T-helper 2 cell (primary cell): ENCODE measurements at places on chromosomes 6 and 20.

- DNase-seq, result peak; percentile 19
These were observed 76.7 kb downstream of the CEP162 start for GRCh38 chr6:84150705-84151104.

- DNase-seq, result no peak
These were observed 10.6 kb downstream of the NOL4L start for GRCh38 chr20:32574296-32575226.

DNA sequence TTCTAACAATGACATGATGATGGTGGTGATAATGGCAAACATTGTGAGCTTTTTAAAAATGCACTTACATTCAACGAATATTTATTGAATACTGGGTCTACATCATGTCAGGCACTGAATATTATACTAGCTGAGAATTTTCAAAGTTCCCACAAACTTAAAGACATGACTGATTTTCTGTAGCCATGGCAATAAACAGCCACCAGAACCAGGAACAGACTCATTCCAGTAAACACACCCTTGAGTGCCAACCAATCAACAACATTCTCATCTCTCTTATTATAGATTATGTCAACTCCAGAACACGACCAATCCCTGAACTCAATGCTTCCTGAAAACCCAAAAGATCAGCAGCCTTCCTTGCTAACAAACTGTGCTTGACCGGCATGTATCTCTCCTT, 212.4 kb upstream of the RUNX2 start:
- no peak for DNase-seq

DNA sequence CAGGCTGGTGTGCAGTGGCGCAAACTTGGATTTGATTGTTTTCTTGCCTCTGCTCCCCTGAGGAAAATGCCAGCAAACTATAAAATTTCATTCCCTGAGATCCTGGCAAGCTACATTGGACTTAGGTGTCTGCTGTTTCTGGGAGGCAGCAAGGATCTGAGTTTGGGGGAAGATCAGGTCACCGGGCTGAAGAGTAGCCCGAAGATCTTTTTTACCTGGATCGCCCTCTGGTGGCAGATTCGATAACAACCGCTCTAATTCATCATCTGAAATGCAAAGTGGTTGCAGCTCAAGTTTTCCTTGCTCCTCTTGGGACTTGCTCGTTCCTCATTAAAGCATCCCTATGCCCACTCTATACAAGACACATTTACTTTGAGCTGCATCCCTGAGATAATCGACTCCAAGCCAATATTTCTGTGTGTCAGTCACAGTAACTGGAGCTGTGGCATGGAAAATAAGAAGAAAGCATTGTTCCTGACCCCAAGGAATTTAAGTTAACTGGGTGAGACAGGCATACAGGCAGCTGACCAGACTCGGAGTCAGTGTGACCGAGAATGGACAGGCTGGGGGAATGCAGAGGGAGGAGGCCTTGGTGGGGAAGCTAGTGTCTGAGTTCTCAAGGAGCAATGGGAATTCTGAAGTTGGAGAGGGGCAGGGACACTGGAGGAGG, 131.8 kb upstream of the PROKR2 start:
- DNase-seq, result no peak

- no peak for DNase-seq
These were observed 102.2 kb upstream of the KCNG1 start for GRCh38 chr20:51125105-51125504.

DNA sequence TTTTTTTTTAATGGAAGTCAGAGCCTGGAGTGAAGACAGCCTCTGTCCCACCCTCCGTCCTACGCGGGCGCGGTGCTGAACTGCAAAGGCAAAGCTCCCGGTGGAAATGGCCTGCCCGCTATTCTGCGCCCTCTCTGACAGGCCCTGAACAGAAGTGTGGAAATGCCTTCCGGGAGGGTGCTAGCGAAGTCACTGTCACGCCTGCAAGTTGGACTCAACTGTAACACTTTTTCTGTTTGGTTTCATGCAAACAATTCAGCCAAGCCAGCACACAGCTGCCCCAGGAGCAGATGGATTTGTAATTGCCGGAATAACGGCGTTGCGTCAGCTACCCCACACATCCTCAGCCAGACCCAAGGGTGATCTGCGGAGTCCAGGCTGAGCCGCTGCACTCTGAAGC, 107.6 kb downstream of the PSMB1 start:
- no peak for DNase-seq

DNA sequence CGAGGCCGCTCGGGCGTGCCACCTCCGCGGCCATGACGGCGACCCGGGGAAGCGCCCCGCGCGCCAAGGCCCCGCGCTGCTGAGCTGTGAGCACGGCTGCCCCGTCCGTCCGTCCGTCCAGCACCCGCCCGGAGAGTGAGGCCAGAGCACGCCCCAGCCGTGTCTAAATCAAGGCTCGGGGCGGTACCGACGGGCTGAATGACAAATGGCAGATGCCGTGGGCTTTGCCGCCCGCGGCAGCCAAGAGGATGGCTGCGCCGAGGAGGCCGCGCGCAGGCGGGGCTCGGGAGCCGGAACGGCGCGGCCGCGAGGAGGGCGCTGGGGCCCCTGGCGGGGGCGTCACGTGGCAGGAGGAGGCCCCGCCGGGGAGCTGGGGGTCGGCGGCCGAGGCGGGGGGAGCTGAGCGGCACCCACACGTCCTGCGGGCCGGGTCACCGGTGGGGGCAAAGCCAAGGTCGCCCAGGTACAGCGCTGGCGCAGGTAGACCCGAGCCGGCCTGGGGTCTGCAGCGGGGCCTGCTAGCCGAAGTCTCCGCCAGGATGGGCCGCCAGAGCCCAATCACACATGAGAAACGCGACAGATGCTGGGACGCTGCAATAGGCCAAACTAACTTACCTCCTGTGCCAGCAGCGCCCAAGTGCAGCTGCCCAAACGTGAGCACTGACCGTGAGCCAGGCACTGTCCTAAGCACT, at the start of gene PLAGL1:
PLAGL1 (minus strand) TSS at position 140 of the 692 bp plus-strand sequence. CDS start 60,123 bp downstream, outside the sequence.
- no peak for DNase-seq

DNA sequence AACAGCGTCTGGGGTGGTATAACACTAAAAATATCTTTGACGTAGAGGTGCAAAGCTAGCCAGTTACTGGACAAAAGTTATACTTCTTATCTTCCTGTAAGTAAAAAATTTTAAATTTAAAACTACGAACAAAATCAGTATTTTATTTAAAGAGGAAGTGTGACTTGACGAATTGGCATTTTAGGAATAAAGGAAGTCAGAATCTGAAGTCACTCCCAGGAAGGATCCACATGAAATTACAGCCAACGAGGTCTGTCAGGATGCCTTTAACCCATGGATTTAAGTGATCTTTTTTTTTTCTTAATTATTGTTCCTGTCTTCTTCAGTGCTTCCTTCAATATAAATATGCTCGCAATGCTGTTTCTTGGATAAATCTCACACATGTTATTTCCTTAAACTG, 27.2 kb upstream of the SNX9 start:
- DNase-seq, result no peak

- DNase-seq, result no peak
These were observed 4.8 kb downstream of the SOX18 start for GRCh38 chr20:64044484-64045247.

GRCh38 chr6:105492706-105493673, 90.1 kb upstream of the PREP start:
- no peak for DNase-seq

DNA sequence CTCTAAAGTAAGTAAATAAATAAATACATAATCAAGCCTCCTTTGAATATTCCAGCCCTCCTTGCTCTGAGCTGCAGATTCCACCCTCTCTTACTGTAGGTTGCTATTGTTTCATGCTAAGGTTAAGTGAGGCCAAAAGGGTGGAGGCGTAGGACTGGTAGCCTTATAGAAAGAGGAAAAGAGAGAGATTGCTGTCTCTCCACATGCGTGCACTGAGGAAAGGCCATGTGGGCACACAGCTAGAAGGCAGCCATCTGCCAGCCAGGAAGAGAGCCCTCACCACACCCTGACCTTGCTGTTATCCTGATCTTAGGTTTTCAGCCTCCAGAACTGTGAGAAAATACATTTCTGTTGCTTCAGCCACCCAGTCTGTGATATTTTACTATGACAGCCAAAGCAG, 87.4 kb upstream of the SHLD1 start:
- DNase-seq, result no peak

GRCh38 chr6:15143086-15143485, 102.8 kb upstream of the JARID2 start:
- DNase-seq, result no peak

DNA sequence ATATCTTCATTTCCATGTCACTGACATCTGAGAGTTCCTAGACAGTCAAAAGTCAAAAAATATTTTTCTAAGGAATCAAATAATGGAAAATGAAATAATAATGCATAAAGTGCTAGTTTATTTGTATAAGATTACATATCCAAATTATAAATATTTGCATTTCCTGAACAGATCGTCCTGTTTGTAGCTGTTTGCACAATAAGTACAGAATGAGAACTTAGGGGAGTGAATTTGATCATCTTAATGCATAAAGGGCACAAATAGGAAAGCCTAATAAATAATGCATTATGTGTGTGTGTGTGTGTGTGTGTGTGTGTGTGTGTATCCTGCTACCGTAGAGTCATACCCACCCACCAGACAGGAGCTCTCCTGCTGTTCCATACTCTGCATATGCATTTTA, 521.0 kb upstream of the EPHA7 start:
- no peak for DNase-seq

- DNase-seq, result no peak
These were observed 14.0 kb downstream of the SPATS1 start for GRCh38 chr6:44356487-44356886.

DNA sequence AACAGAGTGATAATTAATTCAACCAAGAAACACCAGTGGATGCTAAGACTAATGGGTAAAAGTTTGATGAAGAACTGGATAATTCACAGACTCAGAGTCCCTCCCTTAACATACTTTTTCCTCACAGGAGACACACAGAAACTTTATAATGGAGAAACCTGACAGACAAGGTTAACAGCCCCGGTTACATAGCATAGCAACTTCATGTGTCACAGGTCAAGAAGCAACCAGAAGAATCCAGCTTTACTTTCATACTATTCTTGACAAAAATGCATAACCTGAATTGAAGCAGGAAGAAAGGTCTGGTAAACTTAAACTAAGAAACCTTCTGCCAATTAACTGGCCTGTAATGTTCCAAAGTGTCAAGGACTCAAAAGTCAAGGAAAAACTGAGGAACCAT, 375.9 kb downstream of the RNF144B start:
- no peak for DNase-seq

- DNase-seq, result no peak
These were observed 488.4 kb downstream of the PREX1 start for GRCh38 chr20:48339190-48339985.

GRCh38 chr20:3846378-3846739, 275 bp upstream of the MAVS start:
- no peak for DNase-seq

DNA sequence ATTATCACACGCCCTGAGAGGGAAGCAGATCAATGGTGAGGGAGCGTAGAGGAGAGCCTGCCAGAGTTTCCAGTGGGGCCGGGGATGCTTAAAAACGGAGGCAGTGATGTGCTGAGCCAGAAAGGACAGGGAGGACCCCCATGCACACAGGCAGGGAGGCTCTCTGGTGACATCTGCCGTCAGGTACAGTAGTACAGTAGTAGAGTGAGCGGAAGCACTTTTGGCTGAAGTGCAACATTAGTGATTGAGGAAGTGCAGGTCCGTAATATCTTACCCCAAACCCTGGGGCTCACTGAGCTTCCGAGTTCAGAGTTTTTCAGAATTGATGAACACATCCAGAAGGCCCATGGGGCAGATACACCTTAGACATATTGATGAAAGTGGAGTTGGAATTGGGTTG, 42.1 kb downstream of the GFRA4 start:
- DNase-seq, result no peak

DNA sequence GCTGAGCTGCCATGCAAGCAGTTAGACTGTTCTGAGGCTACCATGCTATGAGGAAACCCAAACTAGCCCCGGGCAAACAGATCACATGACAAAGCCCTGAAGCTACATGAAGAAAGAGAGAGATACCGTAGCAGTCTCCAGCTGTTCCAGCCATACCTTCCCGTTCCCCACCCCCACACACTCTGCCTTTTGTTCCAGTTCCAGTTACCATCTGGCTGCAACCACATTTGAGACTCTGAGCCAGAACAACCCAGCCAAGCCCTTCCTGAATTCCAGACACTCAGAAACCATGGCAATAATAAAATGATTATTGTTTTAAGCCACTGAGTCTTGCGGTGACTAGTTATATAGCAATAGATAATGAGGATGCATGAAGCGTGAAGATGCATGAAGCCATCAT, 28.3 kb downstream of the RIN2 start:
- DNase-seq, result no peak

DNA sequence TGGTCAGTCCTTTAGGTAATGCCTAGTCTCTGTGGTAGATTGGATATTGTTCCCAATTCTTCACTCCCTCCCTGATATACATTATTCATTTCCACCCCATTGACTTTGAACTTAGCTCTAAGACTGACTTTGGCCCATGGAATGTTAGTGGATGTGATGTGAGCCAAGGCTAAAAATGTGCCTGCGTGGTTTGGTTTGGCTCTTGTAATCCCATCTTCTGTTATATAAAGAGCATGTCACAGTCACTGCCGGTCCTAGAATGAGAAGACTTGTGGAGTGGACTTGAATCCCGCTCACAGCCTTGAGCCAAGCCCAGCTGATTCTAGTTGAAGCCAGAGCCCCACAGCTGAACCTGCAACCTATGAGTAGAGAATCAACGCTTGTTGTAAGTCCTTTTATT, 23.6 kb upstream of the DNAAF9 start:
- no peak for DNase-seq

DNA sequence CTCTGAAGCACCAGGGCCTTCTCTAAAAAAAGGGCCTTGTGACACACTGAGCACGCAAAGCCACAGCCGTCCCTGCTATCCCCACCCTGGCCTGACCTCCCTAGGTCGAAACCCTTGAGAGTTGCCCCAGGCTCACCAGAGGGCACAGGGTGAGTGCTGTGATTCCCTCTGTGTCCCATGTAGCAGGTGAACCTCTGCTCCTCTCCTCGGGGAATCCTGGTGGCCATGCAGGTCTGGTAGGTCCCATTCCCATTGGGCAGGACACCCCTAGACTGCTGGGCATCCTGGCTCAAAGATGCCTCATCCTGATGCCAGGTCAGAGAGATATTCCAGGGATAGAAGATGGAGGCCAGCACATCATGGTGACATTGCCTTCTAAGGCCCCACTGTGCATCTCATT, 20.9 kb downstream of the HLA-F start:
- DNase-seq, result no peak

DNA sequence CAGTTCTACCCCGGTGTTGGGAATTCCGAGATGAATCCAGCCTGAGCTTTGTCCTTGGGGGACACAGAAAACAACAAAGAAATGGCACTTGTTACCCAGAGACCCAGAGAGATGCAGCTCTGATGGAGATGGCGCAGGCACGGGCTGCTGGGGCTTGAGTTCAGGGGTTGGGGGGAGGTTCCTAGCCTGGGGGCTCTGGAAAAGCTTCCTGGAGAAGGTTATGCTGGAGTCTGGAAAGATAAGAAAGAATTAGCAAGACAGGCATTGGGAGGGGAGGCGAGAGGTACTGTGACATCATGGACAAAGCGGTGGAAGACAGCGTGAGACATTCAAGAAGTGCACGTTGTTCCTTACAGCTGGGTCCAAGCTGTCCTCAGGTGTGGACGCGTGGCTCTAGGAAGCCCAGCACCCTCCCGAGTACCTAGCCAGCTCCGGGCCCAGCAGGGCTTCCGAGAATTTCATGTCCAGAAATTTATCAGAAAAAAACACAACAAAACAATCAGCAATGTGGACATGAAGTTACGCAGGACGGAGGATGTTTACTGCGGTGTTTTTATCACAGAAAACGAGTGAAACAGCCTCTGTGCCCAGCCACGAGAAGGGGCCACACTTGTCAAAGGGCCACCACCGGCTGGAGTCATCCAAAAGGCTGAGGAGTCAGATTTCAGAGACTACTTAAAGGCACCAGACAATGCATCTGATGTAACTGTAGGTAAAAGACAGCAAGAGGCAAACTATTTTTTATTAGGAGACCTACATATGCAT, 39.5 kb downstream of the C20orf203 start:
- no peak for DNase-seq

- no peak for DNase-seq
These were observed 167.1 kb downstream of the PHF3 start for GRCh38 chr6:63802606-63803206.
